IPS DF 6.9 (cell line): ENCODE measurements at places on chromosomes 11 and 22.

DNA sequence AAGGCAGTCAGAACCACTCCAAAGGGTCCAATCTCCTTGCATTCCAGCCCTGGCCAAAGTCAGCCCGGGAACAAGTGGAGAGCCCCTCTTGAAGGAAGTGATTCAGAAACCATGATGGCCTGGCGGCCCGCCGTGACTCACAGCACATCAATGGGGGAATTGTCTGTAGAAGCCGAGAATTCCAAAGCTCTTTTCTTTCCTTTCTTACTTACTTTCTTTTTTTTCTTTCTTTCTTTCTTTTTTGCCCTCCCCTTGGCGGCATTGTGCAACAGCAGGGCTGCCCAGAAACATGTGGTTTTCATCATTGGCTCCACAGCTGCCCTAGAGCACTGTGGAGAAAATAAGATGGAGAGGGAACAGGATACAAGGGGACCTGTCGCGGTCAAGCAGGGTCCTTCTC lies 140.2 kb upstream of the TIMP3 start:
- no peak for DNase-seq

- peak; percentile 29 for DNase-seq
These were observed 34.4 kb upstream of the TRIM29 start for GRCh38 chr11:120172054-120172911.

GRCh38 chr11:73538381-73538872 lies 59.5 kb downstream of the FAM168A start:
- peak; percentile 22 for DNase-seq

DNA sequence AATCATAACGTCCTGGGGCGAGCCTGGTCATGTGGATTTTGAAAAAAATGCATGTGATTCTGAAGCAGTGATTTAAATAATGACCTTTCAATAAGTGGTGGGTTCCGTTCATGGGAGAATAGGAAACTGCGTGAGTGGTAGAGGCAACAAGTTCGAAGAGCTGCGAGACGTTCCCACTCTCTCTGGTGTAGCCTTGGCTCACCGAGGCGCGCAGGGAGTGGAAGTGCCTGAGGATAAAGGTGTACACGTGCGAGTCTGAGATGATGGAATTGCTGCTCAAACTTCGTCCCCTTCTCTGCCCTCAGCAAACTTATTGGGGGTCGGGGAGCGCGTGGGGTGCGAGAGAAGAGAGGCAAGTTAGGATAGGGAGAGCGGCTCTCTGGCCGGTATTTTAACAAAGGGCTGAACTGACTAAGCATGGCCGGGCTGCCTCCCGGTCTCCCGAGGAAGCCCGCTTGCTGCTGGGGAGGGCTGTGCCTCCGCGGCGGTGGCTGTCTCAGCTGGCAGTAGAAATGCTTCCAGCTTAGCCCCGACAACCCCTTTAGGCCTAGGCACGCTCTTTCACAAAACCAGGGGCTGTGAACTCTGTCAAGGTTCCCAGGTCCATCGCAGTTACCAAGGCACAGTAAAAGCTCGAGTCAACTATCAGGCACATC lies 875 bp upstream of the STT3A start:
- DNase-seq: no peak

DNA sequence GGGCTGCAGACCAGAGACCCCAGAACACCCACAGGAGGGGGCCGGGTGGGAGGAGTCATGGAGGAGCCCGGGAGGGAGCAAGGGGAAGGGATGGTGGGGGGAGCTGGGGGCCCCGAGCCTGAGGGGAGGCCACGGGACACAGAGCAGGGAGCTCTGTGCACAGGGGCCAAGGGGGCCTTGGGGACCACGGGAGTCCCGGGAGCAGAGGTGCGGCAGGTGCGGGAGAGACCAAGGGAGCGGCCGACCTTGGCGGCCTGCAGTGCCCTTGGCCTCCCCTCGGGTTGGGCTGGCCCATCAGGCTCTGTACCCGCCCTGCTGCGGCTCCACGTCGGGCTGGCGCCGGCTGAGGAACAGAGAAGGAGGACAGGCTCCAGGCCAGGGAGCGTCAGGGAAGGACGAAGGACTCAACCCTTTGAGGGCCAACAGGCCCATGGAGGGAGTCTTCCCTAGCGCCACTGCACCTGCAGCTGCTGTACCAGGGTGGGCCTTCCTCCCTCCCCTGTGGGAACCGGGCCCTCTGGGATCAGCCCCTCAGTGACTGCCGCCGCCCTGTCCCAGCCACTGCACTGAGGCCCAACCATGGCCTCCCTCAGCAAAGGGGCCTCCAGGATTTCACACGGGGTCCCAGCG lies 17.8 kb upstream of the BRSK2 start:
- no peak for DNase-seq

- DNase-seq: no peak
These were observed 61.8 kb upstream of the CRTAM start for GRCh38 chr11:122776546-122776945.

GRCh38 chr22:22667966-22668880 lies 23.8 kb downstream of the GGTLC2 start:
- DNase-seq: no peak

DNA sequence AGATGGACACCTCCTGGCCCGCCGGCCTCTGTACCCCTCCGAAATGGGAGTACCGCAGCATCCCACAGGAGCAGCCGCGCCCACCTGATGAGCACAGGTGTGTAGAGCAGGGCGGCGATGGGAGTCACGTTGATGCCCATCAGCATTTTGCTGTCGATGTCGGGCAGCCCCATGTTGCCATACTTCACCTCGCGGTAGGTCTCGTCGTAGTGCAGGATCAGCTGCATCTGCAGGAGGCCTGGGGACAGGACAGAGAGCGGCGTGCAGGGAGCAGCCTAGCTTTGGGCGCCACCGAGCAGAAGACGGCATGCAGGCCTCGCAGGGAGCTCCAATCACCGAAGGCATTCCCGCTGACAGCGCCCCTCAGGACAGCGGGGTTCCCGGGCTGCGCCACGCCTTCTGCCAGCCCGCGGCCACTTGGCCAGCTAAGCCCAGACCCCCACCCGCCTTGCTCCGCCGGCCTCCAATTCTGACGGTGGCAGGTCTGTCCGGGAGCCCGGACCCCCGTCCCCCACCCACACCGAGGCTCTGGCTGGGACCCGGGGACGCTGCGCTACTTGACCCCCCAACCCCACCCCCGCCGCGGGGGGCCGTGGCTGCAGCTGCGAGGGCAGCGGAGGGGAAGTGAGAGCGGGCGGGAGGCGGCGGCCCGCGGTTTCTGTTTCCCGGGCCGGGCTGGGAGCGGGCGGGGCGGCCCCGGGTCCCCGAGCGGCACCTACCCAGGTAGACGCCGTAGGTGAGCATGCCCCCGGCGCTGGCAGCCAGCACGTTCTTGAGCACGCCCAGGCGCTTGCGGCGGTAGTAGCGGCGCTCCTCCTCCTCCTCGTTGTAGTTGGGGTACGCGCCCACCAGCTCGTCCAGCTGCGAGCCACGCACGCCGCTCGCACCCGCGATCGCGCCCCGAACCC lies 705 bp downstream of the UNC93B1 start:
- no peak for DNase-seq

GRCh38 chr11:63404161-63404935 lies 34.8 kb downstream of the SLC22A9 start:
- no peak for DNase-seq

GRCh38 chr11:23399995-23400394 lies 539.7 kb upstream of the CCDC179 start:
- DNase-seq: no peak

DNA sequence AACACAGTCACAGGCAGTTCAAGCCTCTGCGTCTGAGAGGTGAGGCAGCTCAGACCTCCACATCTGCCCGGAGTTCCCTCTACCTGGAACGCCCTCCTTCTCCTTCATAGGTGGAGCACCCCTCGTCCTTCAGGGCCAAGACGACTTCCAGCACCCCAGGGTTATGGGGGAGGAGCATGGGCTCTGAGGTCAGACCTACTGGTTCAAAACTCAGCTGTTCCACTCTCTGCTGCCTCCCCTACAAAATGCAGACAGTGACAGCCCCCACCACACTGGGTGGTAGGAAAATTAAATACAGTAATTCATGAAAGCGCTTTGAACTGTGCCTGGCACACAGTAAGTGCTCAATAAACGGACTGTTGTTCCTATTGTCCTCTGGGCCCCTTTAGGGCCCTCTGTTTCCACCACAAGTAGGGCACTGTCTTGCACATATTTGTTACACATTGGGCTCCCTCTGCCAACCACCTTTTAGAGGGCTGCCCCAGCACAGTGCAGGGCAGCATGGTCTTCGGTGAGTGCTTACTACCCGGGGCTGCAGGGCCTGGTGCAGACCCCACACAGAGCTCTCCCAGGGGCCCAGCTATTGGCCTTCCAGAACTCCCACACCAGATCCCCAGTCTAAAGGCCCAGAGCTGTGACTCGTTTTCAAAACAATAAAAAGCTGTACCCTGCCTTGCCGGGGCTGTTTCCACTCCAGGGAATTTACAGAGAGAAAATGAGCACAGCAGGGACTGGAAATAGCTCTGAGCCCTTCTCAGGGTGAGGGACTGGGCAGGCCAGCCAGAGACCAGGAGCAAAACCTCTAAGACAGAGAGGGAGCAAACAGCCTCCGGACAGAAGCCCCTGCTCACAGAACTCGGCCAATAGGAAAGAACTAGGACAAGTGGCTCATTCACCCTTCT lies 2.5 kb downstream of the TMEM184B start:
- DNase-seq: no peak

- no peak for DNase-seq
These were observed 13.9 kb downstream of the FZD4 start for GRCh38 chr11:86941077-86941870.
